ENCODE measurements at places on chromosomes 2 and 18.

DNA sequence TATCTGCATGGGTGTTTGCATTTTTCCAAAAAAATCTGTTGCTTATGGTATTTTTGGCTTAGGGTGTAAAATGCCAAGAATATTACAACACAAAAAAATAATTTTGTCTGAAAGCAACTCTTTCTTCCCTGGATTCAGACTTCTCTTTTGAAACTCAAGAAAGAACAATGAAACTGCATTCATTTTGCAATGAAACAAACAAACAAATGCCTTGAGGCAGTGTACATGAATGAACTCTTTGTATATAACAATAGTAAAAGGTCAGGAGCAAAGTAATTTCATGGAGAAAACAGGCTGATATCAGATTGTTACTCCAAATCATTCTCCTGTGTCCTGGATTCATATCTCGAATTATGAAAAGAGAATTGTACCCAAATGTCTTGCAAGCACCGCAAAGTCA, 301.6 kb upstream of the CDH20 start:
- DNase-seq: no peak

- peak; percentile 34 for DNase-seq
These were observed 673 bp downstream of the PCBP1 start for GRCh38 chr2:70087702-70088597.

- DNase-seq: peak; percentile 15
These were observed 1.4 kb upstream of the RNF152 start for GRCh38 chr18:61893971-61894750.

DNA sequence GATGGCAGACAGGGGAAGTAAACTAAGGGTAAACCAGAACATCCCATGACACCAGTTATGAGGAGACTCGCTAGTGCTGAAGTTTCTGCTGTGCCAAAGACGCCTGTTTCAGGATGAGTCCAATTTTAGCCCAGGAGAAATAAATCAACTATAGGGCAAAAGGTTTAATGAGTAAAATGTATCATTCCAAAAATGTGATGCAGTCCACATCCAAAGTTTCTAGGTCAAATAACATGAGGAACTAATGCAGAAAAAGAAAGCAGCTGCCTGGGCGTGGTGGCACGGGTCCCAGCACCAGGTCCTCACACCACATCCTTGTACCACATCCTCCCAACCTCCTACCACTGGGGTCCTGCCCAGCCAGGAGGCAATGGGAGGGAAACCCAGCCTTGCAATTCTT, 126.9 kb upstream of the CTAGE1 start:
- DNase-seq: no peak

- DNase-seq: no peak
These were observed 45.6 kb downstream of the INPP4A start for GRCh38 chr2:98489971-98490962.

- no peak for DNase-seq
These were observed 418.3 kb downstream of the LPIN1 start for GRCh38 chr2:12164689-12165088.

DNA sequence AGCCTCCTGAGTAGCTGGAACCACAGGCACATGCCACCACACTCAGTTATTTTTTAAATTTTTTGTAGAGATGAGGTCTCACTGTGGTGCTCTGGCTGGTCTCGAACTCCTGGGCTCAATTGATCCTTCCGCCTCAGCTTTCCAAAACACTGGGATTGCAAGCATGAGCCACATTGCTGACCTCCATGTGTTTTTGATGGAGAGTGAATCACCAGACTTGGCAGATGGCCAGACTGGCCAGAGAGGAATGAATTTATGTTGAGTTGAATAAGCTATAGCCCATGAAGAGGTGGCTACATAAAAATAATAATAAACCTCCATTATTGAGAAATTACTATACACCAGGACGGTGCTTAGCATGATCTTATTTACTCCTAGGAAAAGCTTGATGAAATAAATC, 91.5 kb downstream of the MREG start:
- DNase-seq: peak; percentile 7

DNA sequence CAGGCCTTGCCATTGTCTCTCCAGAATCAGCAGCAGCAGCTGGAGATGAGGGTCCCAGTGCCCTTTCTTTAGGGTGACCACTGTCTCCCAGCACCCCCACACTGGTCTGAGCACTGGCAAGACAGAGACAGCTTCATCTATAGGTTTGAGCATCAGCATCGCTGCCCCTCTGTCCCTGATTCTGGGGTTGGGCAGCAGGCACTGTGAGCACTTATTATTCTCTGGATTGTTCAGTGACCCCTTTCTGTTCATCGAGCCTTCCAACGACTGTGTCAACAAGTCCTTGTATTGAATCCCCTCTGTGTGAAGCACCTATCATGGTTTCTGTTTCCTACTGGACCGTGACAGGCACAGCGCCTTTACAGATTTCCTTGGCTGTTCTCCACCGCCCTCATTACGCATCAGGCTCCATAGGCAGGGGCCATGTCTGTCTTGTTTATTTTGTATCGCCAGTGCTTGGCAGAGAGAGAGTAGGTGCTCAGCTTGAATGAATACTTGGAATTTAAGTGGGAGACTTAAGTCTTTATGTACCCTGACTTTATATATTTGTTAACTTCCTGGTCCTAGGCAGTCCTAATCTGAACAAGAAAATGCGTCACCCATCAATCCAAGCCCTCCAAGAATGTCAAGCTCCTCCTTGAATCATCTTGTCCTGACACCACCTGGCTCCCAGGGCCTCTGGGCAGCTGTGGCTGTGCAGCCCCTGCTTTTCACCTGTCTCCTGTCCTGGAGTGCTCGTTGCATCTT, 11.4 kb downstream of the MALL start:
- DNase-seq: peak; percentile 84

- peak; percentile 58 for DNase-seq
These were observed 61.9 kb downstream of the GREB1L start for GRCh38 chr18:21303895-21304294.

- DNase-seq: no peak
These were observed 10.1 kb downstream of the CFAP65 start for GRCh38 chr2:219031005-219031738.

DNA sequence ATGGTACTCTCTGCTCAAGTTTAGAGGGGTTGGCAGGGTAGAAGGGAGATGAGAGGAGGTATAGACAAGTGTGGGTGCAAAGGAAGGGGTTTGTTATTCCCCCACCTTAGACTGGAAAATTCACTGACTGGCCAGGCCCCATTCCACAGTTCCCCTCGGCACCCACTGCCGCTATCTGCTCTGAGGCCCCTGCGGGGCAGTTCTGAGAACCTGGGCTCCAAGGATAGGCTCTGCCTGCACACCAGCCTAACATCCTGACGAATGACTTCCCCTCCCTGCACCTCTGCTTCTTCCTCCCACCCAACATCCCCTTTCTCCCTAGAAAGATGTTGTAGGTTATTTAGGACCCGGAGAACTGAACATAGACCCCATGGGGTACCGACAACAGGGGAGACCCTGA, 303.9 kb upstream of the HDAC4 start:
- no peak for DNase-seq

- no peak for DNase-seq
These were observed 11.3 kb downstream of the UPP2 start for GRCh38 chr2:158112992-158113391.

GRCh38 chr18:48229552-48229981, 179.6 kb downstream of the ZBTB7C start:
- peak; percentile 15 for DNase-seq

GRCh38 chr2:207891086-207891844, 121.6 kb upstream of the FZD5 start:
- no peak for DNase-seq

DNA sequence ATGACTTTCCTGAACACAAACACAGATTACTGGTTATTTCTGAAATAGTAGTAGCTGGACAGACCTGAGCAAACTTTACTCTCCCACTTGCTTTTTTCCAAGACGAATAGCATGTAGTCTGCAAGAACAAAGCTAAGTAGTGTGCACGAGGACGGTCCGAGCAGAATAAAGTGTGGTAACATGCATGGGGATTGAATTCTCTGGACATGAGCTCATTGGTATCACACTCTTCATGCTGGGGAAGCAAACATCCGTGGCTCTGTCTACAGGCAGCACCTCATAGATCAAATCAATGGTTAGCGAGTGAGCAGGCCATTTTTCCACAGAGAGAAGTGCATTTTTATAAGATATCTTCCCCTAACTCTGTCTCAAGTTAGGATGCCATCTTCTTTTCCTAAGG, 164.8 kb upstream of the STK17B start:
- DNase-seq: no peak

DNA sequence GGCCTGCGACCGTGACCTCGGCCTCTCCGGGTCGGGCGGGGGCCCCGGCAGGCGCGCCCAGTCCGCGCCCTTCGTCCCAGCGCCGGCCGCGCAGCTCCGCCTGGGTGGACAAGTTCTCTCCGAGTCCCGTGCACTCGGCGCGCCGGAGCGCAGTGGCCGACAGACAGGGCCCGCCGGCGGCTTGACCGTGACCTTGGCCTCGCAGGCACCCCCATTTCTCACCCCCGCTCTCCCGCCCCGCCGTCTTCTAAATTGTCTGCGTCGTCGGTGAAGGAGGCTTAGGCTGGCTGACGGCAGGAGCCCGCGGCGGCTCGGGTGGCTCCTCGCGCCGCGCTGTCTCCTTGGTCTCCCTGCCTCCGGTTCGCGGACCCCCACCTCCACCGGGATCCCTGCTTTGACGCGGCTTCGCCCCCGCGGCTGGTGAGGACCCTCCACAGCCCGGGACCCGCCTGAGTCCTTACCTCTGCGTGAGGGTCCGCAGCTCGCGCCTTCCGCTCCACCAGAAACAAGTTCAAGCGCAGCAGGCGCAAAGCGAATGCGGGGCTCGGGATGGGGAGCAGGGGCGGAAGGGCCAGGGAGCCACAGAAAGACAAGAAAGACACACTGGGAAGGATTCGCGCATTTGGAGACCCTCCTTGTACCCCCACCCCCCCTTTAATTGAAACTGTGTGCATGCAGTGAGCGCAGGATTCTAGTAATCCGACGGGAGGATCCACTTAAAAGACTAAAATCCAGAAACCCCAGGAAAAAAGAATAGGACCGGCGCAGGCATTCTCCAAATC, 4.0 kb downstream of the PTGR3 start:
- DNase-seq: no peak

GRCh38 chr2:3181416-3182010, 196.1 kb downstream of the EIPR1 start:
- no peak for DNase-seq

GRCh38 chr2:173719471-173719870, 245.7 kb downstream of the SP3 start:
- no peak for DNase-seq

GRCh38 chr2:172299741-172300140, 127.6 kb upstream of the ITGA6 start:
- DNase-seq: peak; percentile 38

GRCh38 chr2:769771-770170, 92.6 kb upstream of the TMEM18 start:
- DNase-seq: no peak

- no peak for DNase-seq
These were observed 736 bp downstream of the ZSCAN30 start for GRCh38 chr18:35289293-35289692.

GRCh38 chr2:127092901-127093516, 13.9 kb downstream of the BIN1 start:
- no peak for DNase-seq

All from NCI-H226 (cell line).